ENCODE measurements at places on chromosomes 16 and 17.

DNA sequence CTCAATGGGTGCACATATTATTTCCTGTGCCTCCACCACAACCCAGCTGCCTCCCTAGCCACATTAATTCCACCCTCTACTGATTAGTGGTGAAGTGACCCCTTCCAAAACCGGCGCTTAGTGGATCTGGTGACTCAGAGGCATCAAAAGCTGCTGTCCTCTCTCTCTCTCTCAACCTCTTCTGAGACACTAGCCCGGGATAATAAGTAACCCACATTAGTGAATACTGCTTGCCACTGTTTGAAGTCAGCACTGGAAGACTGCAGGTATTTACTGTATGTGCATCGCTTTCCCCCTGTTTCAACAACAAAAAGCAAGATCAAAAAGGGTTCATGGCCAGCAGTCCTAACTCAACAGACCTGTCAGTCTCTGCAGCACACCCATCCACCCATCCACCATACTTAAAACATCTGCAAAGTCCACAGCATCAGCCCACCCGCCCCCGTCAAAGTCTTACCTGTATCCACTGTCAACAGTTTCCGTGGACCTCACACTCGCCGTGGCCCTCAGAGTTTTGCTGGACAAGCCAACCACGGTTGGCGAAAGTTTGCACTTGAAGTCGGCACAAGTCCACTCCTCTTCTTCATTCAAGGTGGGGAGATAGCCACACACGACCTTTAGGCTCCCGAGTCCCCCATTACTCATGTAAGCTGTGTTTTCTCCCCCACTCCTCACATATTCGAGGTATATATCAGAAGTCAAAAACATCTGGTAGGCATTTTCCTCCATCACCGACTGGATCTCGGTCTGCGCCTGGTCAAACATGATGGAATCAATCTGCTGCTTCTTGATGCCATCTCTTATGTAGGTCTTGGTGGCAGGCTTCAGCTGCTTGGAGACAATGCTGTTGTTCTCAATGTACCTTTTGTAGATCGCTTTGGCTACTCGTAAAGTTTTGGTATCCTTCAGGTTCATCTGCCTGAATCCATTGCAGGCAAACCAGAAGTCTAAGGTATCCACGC, 3.8 kb downstream of the AXIN2 start:
- no peak for DNase-seq

DNA sequence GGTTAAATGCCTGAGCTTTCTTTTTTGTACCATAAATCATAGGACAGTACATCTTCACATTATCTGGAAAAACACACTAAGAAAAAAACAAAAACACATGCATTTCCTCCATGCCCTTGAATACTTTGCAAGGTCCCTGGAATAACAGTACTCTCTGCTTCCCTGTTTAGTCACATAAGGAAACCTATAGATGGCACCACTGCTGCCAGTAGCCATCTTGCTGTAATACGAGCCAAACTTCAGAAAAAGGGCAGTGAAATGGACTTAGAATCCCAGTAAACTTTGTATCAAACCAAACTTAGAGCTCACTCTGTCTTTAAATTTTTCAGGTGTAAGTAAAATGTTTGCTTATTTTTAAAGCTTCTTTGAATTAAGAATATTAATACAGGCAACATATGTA, 435.5 kb downstream of the KCNJ2 start:
- no peak for DNase-seq

DNA sequence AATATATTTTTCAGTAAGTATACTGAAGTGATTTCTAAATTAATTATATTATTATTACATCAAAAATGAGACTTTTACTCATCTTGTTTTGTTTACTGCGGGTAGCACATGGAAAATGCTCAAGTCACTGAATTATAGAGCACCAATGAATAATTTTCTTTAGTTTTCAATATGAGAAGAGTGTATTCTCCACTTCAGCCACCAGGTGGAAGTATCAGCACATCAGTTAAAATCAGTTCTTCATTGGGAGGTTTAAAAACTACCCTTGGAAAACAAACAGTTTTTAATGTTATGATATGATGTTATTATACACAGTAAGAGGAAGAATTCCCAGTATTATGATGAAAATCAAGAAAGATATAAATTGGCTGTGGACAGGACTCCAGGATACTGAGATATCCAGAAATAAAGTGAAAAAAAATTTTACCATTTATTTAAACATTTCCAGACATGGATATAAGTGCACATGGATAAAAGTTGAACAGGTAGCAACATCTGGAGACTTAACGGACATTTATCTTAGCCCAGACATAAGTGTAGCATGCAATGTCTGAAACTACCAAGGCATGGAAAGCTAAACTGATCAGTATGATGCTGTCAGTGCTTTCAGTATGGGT, 467.3 kb downstream of the KCNJ2 start:
- no peak for DNase-seq

DNA sequence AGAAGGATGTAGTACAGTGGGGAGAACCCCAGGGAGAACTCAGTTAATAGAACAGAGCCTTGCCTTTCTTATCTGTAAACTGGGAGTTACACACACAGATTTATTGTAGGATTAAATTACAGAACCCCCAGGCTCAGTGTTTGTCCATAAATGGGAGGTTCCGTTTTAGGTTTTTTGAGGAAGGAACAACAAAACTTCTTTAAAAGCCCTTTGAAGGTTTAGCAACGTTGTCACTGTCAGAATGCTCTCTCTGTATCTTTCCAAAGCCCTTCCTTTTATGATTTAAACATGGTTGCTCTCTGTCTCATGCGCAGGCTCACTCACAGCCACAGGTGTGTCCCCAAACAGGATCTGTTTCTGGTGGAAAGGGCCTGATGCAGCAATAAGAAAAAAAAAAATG, 9.4 kb upstream of the GNA13 start:
- no peak for DNase-seq

DNA sequence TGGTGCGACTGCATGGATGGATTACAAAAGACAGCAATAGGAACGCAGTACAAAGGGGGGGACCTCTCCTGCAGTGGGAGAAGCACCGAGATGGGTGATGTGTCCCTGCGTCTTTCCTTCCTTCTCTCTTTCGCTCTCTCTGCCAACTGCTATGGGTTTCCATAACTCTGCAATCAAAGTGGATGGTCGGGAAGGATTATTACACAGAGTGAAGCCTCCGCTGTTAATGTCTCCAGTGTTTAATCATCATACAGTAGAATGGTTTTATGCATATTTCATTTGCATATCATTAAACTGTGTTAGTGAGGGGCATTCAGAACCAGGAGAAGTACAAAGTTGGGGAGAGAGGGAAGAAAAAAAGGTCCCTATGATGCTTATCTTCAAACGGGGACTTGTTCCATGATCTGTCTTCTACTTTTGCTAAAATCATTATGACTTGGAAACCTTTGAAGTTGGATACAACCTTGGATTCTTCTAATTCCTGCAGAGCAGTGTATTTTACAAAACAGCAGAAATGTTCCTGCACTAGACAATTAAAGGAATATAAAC, 255.9 kb upstream of the PMFBP1 start:
- no peak for DNase-seq

DNA sequence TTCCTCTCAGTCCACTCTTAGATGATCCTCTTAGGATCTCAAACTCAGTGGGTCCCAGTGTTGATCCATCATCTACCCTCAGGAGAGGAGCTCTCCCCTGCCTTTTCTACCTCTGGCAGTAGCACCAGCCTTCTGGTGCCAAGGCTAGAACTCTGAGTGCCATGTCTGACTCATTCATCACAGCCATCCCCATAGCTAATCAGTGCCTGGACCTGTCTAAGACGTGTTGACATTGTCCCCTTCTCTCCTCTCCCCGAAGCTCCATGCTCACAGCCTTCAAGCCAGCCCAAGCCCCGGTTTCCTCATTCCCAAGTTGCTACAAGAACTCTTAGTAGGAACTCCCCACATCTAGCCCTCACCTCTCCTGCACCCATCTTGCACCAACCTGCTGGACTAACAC, 73.5 kb upstream of the GRIN2A start:
- no peak for DNase-seq
